ENCODE measurements at places on chromosomes 16 and 17.

GRCh38 chr17:7004398-7005253, 7.8 kb upstream of the RNASEK start:
- peak; percentile 38 for DNase-seq

- DNase-seq: no peak
Observed at GRCh38 chr17:55606488-55606815, 95.2 kb upstream of the SMIM36 start.

DNA sequence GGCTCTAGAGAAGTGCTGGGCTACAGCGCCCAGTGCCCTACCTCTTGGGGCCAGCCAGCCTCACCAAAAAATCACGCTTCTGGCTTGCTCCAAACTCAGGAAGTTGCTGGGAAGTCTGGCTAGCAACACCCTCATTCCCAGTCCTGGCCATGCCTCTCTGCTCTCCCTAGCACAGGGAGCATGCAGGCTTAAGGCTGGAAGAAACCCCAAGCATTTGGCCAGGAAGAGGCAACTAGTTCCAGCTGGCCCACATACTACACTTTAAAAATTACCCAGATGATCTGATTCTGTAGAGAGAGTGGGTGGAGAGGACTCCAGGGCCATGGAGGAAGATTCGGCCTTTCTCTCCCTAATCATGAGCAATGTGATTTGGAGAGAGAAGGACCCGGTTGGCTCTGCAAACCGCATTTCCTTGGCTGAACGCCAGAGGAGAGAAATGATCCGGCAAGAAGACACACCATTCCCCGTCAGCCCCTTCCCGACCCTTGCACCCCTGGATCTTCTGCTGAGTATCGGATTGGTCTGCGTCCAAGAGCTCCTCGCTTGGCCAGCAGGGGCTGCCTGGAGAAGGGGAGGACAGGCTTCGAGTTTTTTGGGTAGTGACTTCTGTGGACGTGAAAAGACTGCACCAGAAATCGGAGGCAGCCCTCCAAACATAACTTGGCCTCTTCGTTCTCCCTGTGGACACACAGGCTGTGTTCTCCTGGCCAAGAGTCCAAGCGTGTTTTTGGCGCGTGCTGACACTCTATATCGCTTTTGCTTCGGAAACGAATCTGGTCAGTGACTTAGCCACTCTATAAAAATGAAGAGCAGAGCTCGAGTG, 406.3 kb downstream of the WWOX start:
- no peak for DNase-seq

GRCh38 chr17:20086416-20087076, 77.4 kb downstream of the SPECC1 start:
- DNase-seq: no peak

- no peak for DNase-seq
Observed at GRCh38 chr17:39972271-39972670, 8.3 kb upstream of the PSMD3 start.

DNA sequence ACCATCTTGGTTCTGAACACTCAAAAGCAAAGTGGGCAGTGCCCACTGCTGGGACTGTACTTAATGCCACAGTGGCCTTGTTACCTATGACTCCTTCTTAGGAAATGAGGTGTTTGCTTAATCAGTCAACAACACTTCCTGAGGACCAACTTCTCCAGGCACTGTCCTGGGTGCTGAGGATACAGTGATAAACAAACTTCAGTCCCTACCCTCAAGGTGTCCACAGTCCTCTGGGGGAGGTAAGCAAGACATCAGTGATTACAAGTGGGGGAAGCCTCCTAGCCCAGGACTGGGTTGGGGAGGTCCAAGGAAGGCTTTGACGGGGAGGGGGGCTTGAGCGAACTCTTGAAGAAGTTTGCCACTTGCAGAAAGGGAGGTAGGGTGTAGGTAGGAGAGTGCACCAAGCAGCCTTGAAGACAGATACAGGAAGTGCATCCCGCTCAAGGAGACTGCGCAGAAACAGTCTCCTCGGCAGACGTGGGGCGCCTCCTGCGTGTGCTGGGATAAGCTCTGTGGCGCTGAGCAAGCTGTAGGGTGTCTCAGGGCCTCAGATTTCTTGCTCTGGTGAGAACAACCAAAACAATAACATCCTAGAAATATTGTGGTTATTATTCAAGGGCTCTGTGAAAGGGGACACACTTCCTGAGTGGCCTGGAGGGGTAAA, 2.6 kb upstream of the ABCC3 start:
- peak; percentile 19 for DNase-seq
